ENCODE measurements at places on chromosomes 12 and 14. TPM values are rescaled to one million over a fixed set of nuclear protein-coding genes. Genes with fewer than 3 reads are reported as not detected.

The SYNDIG1L gene
- not detected for total RNA-seq

The KLRF1 gene
- total RNA-seq: not detected

The EIF2S1 gene
- 94.2 TPM for total RNA-seq

The IAPP gene
- total RNA-seq: not detected

The MYF6 gene
- total RNA-seq: not detected

The TAS2R50 gene
- total RNA-seq: 3.1 TPM

All from placental epithelial cell (primary cell).